A549 treated with AZD2906 at 1 μM for 4 hours (cell line): ENCODE measurements at places on chromosomes 12 and 14. TPM values are rescaled to one million over a fixed set of nuclear protein-coding genes. Genes with fewer than 3 reads are reported as not detected.

Gene GDF3
- total RNA-seq, result not detected in 5 replicates

Gene CPNE6
- total RNA-seq, result 0.05 to 0.12 TPM (median 0.06 TPM) in 4 of 5 replicates, not detected in the other

Gene YBX3
- 245 to 262 TPM (median 259 TPM) in 5 replicates for total RNA-seq

Gene EGLN3
- total RNA-seq, result 4.2 to 5.6 TPM (median 4.7 TPM) in 5 replicates

Gene SSTR1
- total RNA-seq, result 0.02 to 0.03 TPM (median 0.02 TPM) in 3 of 5 replicates, not detected in the others

Gene ORMDL2
- total RNA-seq, result 67.3 to 104 TPM (median 102 TPM) in 5 replicates

Gene TMEM119
- total RNA-seq, result 0.03 to 0.21 TPM (median 0.09 TPM) in 3 of 5 replicates, not detected in the others

Gene PRIM1
- 22.5 to 29.6 TPM (median 23.8 TPM) in 5 replicates for total RNA-seq
